Renal pelvis (tissue), 12 donors: ENCODE measurements at places on chromosomes 4 and X.

- no peak for DNase-seq
Observed at GRCh38 chr4:20493761-20494353, 206.4 kb upstream of the PACRGL start.

DNA sequence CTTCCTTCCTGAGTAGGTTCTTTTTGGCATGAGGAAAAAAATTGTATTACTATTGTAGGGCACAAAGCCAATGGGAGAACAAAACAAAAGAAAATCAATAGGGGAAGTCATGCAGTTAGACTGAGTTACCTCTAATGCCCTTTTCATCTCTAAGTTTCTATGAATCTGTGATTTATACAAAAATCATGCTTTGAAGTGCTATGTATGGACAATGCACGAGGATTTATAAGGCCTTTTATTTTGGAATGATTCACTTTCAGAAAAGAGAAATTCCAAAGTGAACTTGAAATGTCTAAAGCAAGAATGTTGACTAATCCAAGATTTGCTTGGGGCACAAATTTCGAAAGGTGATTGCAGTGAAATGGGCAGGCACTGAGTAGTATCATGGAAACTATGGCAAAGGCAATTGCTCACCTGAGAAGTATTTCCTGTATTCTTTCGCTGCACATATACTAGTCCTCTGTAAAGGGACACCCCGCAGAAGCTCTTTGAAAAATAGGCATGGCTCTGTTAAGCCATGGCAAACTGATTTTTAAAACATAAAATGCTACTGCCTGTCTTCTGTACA is 52.8 kb downstream of the ADGRG4 start:
- DNase-seq: no peak

DNA sequence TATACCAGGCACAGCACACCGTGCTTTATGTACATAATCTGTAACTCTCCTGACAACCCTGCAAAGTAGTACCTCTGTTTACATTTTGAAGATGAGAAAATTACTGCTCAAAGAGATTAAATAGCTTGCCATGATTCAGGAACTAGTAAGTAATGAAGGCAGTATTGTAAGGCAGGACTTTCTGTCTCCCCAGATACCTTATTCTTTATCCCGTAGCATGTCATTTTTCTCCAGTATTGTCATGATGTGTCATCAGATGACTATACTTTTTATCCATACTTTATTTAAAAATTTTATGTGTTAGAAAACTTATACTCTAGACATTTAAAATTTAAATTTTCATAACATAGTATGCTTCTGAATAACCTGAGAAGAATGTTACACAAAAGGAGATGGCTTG is 188.3 kb upstream of the NUDT6 start:
- DNase-seq: no peak

DNA sequence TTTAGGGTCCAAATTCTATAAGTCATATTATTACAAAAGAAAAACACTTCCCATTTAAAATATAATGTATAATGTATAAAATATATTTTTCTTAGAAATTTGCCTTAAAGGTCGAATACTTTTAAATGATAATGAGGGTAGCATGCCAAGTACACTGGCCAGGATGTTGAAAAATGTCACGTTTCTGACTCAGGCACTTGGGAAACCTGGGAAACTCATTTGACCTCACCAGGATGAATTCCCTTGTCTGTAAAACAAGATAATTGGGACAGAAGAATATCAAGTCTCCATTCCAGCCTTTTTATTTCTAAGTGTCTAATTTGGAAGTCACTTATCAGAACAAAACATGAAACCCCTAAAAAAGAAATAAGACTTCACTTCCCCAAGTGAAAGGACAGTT is 3.4 kb upstream of the SLC39A8 start:
- no peak for DNase-seq

DNA sequence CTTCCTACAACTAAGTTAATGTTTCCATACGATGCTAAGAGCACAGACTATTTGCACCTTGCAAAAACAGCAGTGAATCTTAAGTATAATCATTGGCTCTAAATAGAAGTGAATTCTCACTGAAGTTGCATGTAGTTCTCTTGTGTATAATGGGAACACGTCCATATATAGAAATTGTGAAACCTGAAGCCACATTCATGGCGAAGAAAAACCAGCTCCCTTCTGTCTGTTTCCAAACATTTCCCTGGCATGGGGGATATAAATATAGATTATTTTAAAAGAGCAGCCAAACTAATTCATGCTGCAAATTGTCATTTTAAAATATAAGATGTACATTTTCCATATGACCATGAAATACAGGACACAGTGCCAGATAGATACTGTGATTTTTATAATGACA is 71.1 kb downstream of the TRAM1L1 start:
- DNase-seq: no peak

GRCh38 chrX:30570505-30570904 is 7.1 kb downstream of the TASL start:
- DNase-seq: no peak

GRCh38 chr4:90503677-90504076 is 376.5 kb downstream of the CCSER1 start:
- DNase-seq: no peak

- peak; percentile 8 for DNase-seq
Observed at GRCh38 chr4:189988877-189989431, 38.1 kb downstream of the FRG2 start.

DNA sequence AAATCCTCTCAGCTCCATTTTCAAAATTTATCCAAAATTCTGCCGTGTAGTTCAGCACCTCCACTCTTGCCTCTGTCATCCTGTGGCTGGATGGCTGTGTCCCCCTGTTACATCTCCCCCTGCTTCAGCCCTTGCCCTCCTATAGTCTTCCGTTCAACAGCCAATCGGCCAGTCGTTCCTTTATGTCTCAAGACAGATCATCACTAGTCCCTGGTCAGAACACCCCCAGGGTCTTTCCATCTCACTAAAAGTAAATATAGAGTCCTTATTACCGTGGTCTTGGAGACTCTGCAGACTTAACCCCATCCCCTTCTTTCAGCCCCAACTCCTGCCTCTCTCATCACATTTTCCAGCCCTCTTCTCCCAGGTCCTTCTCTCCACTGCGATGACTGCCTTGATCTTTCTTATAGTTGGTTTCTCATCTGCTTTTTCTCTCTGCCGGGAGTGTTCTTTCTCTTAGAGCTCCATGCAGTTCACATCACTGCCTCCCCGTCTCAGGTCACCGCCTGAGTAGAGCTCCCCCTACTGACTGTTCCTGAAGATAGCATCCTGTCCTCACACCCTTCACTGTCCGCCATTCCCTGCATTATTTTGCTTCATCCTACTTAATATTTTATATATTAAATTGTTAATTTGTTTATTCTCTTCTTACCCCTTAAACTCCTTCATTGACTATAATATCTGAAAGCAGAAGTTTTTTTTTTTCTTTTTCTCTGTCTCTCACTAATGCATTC is 736.9 kb upstream of the MAGEB2 start:
- DNase-seq: no peak

DNA sequence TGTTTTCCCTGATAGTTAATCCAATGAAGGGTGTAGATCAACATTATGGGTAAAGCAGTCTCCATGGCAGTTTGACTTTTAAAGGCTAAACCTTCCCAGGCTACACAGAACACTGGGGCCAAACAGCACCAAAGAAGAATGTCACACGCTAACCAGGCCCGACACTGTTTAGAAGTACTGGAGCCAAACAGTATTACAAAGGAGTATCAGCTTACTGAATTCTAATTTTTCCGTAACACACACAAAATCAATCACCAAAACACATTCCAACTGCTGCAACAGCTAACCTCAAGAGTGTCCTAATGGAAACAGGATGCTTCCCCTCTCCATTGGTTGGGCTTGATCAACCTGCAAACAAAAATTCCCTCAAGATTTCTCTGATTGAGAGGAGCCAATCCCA is 783.5 kb downstream of the PCDH18 start:
- no peak for DNase-seq
